ENCODE measurements at places on chromosomes 6 and 20.

- no peak for DNase-seq
Observed at GRCh38 chr6:169397684-169398083, 144.0 kb upstream of the THBS2 start.

- no peak for DNase-seq
Observed at GRCh38 chr20:4519534-4519933, 202.2 kb upstream of the PRND start.

DNA sequence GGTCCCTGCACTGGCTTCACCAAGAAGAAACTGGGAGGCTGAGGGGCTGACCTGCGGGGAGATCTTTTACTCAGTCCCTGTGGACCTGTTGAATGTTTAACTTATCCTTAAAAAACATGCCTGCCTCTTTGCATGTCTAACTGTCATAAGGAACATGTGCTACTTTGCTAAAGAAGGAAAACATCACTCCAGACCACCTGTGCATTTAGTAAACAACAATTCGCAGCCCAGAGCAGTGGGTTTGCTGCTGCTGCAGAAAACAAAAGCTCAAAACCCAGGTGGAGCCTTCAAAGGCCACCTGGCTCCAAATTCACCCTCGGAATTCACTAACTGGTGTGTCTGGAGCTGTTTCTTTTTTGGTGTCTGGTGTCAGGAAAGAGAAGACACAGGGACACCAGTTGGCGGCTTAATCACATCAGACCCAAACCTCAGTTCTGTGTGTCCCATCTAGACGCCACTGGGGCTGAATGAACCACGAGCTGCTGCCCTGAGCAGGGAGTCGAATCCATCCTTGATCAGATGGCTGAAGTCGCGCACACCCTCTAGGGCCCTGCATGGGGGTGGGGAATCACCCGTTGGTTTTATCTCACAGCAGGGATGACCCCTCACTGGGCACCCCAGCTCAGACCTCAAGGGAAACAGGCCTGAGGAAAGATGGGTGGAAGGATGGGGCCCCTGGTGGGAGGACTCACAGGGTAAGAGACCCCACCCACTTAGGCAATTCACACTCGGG is 344.3 kb downstream of the PREX1 start:
- no peak for DNase-seq

DNA sequence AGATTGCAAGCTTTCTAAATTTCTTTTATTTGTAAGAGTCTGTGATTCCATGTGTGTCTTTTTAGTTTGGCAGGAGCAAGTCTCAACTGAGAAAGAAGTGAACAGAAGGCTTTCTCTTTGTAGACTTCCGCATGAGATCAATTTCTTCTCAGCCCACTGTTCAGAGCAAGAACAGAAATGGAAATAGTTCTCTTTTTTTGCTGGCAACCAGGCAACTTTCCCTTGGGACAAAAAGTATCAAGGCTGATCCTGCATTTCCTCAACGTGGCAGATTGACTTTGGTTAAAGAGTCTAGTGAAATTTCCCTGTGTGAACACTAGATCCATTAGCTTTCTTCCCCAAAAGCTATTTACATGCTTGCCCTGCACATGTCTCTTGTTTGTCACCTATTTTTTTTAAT is 46.8 kb upstream of the JAG1 start:
- DNase-seq, result no peak

DNA sequence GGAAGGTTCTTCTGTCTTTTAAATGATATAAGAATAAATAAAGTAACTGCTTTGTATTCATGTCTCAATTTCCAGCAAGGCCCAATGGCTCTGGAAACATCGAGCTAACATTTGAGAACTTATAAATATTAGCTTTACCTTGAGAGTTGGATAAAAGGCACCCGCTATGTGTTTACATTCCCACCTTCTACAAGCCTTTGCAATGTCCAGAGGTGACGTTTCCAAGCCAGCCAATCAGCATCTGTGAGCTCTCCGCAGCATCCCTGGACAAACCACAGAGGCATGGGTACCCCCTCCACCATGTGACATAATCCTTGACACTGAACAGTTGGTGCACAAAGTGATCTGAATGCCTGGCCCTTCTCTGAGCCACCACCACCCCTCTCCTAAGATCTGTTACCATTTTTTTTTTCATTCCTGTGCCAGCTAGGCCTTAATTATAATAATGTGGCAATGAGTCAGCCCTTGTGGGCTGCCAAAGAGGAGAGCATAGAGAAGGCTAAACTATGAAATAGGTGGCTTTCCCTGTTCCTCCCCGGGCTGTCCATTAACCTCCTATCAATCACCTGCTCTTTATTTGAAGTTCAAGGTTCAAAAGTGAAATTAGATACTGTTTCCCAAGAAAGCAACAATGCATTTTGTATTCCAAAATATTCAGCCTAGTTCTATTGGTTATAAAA is 4.1 kb downstream of the CBLN4 start:
- DNase-seq, result no peak

- DNase-seq, result no peak
Observed at GRCh38 chr20:44326391-44327159, 10.3 kb upstream of the R3HDML start.

DNA sequence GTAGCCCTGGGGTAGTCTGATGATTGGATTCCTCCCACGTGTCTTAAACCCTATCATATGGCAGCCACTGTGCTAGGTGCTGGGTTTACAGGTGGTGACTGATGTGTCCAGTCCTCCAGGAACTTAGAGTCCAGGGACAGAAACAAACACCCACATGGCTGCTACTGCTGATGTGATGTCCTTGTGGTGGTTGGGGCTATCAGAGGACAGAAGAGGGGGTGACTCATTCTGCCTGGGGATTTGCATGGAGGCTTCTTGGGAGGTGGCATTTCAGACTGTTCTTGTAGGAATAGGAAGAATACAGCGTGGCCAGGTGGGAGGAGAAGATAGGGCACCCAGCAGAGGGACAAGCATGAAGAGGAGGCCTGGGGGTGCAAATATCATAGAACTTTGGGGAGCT is 9.8 kb downstream of the RAET1G start:
- no peak for DNase-seq

All from stimulated activated CD8-positive, alpha-beta memory T cell treated with anti-CD3 and anti-CD28 coated beads, Interleukin-7, amount 100 ng/mL, for 1 hour (primary cell).